ENCODE measurements at places on chromosomes 1 and 21. TPM values are rescaled to one million over a fixed set of nuclear protein-coding genes. Genes with fewer than 3 reads are reported as not detected.

C1orf21 gene
- total RNA-seq, result 95.7 TPM

MEX3A gene
- 1.5 TPM for total RNA-seq

FAM229A gene
- 12.9 TPM for total RNA-seq

LCE6A gene
- 45.5 TPM for total RNA-seq

TOE1 gene
- 8.5 TPM for total RNA-seq

DIO1 gene
- total RNA-seq, result not detected

CCDC190 gene
- not detected for total RNA-seq

LCK gene
- total RNA-seq, result 0.26 TPM

C1orf167 gene
- 6.1 TPM for total RNA-seq

SLC16A4 gene
- 2.1 TPM for total RNA-seq

DNA sequence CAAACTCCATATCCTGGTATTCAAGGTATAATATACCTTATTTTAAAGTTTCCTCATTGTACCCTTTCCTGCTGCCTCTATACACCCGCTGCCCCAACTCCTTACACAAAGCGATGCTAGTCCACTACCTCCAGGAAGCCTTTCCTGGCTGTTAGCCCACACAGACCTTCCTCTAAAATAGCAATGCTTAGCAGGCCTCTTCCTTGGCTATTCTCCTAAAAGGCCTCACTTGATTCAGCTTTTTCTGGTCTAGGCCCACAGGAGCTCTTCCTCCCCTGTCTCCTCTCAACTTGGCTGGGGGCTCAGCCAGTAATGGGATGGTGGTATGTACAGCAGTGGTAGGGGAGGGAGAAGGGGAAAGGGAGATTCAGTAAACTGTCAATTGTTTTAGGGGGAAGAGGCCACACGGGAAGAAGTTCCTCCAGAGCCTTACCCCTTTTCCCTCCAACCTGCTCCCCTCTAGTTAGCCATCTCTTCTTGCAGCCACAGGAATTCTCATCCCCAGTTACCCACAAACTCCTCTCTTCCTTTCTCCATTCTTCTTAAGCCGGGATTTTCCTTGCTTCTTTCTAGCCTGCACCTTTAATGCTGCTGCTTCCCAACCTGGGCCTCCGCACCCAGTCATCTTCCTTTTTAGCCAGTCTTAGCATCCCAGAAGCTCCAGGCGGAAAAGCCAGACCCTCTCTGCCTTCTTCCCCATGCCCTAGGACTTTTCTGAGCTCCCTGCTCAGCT lies 2.6 kb downstream of the LRRC41 start:
- H3K27me3 ChIP-seq, result no peaks in the 10 kb centered on the region
- peak overlapping the region; percentile 98 for H3K27ac ChIP-seq
- peaks cover 21% of the 10 kb centered on the region for H3K36me3 ChIP-seq
- H3K4me1 ChIP-seq, result peaks cover 35% of the 10 kb centered on the region
- peak overlapping the region; percentile 87 for H3K4me3 ChIP-seq
- no peak for DNase-seq

GRCh38 chr21:14923468-14923867 lies 141.3 kb downstream of the NRIP1 start:
- no peak overlapping the region for H3K27ac ChIP-seq
- H3K27me3 ChIP-seq, result no peaks in the 10 kb centered on the region
- H3K4me1 ChIP-seq, result no peaks in the 10 kb centered on the region
- H3K36me3 ChIP-seq, result no peaks in the 10 kb centered on the region
- no peak for DNase-seq

DNA sequence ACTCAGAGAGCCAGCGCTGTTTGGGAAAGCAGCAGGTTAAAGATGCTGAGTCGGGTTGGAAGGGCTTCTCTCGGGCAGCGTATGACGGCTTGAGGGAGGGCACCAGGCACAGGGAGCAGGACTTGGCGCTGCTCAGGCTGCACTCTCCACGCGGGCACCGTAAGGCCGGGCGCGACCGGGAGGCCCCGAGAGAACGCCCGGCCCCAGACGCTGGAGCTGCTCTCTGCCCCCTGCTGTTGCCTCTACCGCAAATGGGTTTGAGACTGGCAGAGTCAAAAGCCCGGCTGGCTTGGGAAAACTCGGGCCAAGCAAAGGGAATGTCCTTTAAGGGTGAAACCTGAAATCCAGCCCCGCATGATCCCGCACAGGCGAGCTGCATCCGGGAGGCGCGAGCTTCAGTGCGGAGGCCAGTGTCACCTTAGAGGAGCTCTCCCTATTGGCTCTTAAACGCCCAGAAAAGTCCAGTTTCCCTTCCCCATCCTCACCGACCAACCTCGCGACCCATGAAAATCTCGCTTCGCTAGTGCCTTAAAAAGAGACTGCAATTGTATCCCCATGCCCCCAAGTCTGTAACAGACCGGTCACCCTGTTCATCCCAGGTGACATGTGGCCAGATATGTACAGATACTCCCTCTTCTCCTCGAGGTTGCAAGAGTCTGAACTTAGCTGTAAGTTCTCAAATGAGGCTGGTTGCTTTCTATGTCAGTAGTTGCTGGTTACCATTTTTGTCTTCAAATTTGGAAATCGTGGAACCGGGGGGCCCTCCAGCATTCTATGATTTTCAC lies 1.1 kb downstream of the PRRX1 start:
- H3K4me3 ChIP-seq, result peak overlapping the region; percentile 59
- no peak for DNase-seq
- H3K27ac ChIP-seq, result peak overlapping the region; percentile 84
- no peaks in the 10 kb centered on the region for H3K36me3 ChIP-seq

- no peak for DNase-seq
- no peaks in the 10 kb centered on the region for H3K36me3 ChIP-seq
- H3K4me1 ChIP-seq, result peaks cover 26% of the 10 kb centered on the region
These were observed 1.6 kb downstream of the CLIC6 start for GRCh38 chr21:34670220-34670961.

GRCh38 chr21:29164323-29164942 lies 34.0 kb downstream of the MAP3K7CL start:
- no peak for DNase-seq
- H3K27ac ChIP-seq, result no peak overlapping the region
- H3K36me3 ChIP-seq, result no peaks in the 10 kb centered on the region

- peaks cover 56% of the 10 kb centered on the region for H3K27me3 ChIP-seq
- no peak overlapping the region for H3K27ac ChIP-seq
- H3K36me3 ChIP-seq, result no peaks in the 10 kb centered on the region
- no peak for DNase-seq
These were observed 183.8 kb upstream of the ARHGEF16 start for GRCh38 chr1:3270403-3271245.

DNA sequence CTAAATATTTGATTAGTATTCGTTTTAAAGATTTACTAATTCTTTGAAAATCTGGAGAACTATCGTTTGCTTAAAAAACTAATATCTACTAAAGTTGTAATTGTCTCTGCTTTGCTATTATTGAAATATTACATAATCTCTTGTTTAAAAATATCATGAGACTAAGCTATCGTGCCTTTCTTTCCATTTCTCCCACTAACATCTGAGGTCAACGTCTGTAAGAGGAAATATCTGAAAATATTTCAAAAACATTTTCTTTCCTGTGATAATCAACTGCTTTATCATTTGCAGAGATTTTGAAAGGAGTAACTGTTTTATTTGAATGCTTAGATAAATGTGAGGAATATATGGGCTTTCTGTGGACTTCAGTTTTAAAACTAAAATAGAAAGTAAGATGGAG lies 694.1 kb downstream of the USP25 start:
- no peak for DNase-seq
- peak overlapping the region; percentile 86 for H3K27ac ChIP-seq
- no peaks in the 10 kb centered on the region for H3K27me3 ChIP-seq
- H3K36me3 ChIP-seq, result no peaks in the 10 kb centered on the region

- H3K36me3 ChIP-seq, result no peaks in the 10 kb centered on the region
- peak; percentile 74 for DNase-seq
- no peak overlapping the region for H3K27ac ChIP-seq
- H3K4me3 ChIP-seq, result peak overlapping the region; percentile 74
- H3K27me3 ChIP-seq, result no peaks in the 10 kb centered on the region
These were observed 2.8 kb downstream of the ANKRD34A start for GRCh38 chr1:145961425-145962156.

GRCh38 chr21:42313501-42313969 lies 1.7 kb downstream of the TFF3 start:
- no peak overlapping the region for H3K27ac ChIP-seq
- peaks cover 9% of the 10 kb centered on the region for H3K4me1 ChIP-seq
- H3K27me3 ChIP-seq, result peaks cover 7% of the 10 kb centered on the region
- DNase-seq, result peak; percentile 74
- H3K4me3 ChIP-seq, result no peak overlapping the region

- no peak for DNase-seq
- H3K27ac ChIP-seq, result no peak overlapping the region
- no peaks in the 10 kb centered on the region for H3K36me3 ChIP-seq
These were observed 18.7 kb downstream of the RPE65 start for GRCh38 chr1:68431076-68431475.

DNA sequence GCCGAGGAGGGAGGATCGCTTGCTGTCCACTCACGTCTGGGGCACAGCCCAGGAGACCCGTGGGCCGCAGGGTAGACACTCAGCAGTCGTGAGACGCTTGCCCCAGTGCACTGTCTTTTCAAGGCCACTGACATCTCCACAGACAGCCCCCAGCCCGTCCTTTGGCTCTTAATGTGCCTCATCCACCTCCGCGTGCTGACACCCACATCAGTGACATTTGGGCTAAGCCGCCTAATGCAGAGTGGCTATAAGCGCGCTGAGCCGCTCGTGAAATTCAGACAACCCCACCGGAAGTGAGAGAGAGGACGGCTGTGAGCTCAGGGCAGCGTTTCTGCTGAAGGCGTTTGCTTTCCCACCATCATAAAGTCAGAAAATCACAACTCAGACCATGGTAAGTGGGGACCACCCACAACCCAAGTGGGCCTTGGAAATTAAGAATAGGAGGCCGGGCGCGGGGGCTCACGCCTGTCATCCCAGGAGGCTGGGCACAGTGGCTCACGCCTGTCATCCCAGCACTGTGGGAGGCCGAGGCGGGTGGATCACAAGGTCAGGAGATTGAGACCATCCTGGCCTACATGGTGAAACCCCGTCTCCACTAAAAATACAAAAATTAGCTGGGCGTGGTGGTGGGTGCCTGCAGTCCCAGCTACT lies 8.4 kb downstream of the SLC35E2B start:
- no peaks in the 10 kb centered on the region for H3K27me3 ChIP-seq
- H3K36me3 ChIP-seq, result peaks cover 4% of the 10 kb centered on the region
- H3K27ac ChIP-seq, result no peak overlapping the region
- DNase-seq, result no peak
- no peak overlapping the region for H3K4me3 ChIP-seq

DNA sequence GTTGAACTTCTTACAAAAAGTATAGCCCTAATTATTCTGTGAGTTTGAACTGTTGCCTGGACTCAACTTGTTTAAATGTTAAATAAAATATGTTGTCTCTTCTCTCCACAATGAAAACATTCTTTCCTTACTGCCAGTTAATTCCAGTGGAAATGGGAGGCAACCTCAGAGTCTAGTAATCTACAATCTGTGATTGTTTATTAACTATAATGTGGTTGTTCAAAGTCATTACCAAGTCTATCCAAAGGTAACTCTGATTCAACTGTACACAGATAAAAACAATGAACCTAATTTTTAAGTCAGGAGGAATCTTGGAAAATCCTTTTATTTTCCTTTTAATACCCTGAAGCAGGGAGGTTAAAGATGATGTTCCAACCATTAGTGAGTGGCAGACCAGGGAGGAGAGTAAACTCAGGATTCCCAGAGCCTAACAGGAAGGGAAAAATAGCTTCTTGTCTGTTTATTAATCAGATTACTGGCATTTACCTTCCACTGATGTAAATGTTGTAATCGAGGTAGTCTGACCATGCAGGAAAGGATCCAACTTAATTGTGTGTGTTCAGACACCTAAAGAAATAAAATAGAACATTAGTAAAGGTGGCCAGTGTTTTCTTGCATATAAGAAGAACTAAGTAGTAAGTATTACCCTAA lies 57.1 kb upstream of the TBX15 start:
- H3K36me3 ChIP-seq, result peaks cover 11% of the 10 kb centered on the region
- no peaks in the 10 kb centered on the region for H3K27me3 ChIP-seq

DNA sequence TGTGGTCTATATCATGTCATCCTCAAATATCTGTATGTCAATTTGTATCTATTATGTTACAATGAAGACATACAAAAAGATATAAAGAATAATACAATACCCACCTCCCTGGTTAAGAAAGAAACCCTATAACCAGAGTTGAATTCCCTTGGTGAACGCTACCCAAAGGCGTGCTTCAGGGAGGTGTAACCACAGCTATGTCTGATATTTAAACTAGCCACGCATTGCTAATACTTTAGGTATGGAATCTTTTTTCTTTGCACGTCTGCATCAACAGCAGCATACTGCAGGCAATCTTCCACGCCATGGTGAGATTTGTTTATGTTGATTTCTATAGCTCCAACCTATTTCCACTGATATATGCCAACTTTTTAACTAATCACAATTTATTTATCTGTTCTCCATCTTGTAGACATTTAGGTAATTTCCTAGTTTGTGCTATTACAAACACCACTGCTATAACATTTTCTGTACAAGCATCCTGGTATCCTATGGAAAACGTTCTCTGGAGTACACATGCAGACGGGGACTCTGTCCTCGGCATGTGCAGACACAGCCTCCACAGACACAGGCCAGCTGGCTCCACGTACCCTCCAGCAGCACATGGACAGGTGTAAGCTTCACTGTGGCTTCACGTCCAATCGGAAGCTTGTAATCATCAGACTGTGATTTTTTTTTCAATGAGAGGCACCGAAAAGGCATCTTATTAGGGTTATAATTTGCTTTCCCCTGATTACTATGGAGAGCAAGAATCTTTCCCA lies 58.5 kb downstream of the HSF2BP start:
- H3K36me3 ChIP-seq, result no peaks in the 10 kb centered on the region
- no peaks in the 10 kb centered on the region for H3K27me3 ChIP-seq
- peaks cover 23% of the 10 kb centered on the region for H3K4me1 ChIP-seq
- H3K27ac ChIP-seq, result no peak overlapping the region
- no peak overlapping the region for H3K4me3 ChIP-seq
- DNase-seq, result no peak

GRCh38 chr1:85109475-85109874 lies 61.2 kb upstream of the MCOLN3 start:
- H3K36me3 ChIP-seq, result no peaks in the 10 kb centered on the region
- H3K4me3 ChIP-seq, result no peak overlapping the region
- no peak overlapping the region for H3K27ac ChIP-seq
- no peak for DNase-seq

- no peaks in the 10 kb centered on the region for H3K4me1 ChIP-seq
- DNase-seq, result no peak
- no peaks in the 10 kb centered on the region for H3K36me3 ChIP-seq
- no peak overlapping the region for H3K27ac ChIP-seq
- no peak overlapping the region for H3K4me3 ChIP-seq
These were observed 10.1 kb upstream of the TFF1 start for GRCh38 chr21:42376338-42376982.

DNA sequence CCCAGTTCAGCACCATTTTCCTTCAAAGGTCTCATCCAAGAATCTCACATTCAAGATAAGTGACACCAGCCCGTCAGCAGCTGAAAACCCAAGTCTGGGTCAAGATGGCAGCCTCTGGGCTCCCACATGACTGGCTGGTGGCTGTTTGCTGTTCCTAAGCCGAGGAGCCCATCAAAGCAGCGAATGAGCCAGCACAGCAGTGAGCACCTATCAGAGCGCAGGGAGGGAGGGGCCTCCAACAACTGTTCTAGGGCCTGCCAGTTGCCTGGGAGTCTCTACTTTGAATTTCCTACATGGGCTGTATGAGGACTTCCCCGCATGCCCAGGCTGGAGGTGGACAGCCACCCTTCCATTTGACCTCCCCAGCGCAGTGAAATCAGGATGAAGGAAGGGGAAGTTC lies 102.7 kb downstream of the ADARB1 start:
- peaks cover 52% of the 10 kb centered on the region for H3K36me3 ChIP-seq
- H3K27ac ChIP-seq, result no peak overlapping the region
- no peak for DNase-seq
- no peaks in the 10 kb centered on the region for H3K4me1 ChIP-seq

- DNase-seq, result no peak
- no peak overlapping the region for H3K4me3 ChIP-seq
- peaks cover 7% of the 10 kb centered on the region for H3K4me1 ChIP-seq
- H3K27ac ChIP-seq, result no peak overlapping the region
- no peaks in the 10 kb centered on the region for H3K27me3 ChIP-seq
- H3K36me3 ChIP-seq, result peaks cover 53% of the 10 kb centered on the region
These were observed 9.2 kb downstream of the PRPF38B start for GRCh38 chr1:108701176-108701849.
